ENCODE measurements at places on chromosomes 16 and 17. TPM values are rescaled to one million over a fixed set of nuclear protein-coding genes. Genes with fewer than 3 reads are reported as not detected.

DNA sequence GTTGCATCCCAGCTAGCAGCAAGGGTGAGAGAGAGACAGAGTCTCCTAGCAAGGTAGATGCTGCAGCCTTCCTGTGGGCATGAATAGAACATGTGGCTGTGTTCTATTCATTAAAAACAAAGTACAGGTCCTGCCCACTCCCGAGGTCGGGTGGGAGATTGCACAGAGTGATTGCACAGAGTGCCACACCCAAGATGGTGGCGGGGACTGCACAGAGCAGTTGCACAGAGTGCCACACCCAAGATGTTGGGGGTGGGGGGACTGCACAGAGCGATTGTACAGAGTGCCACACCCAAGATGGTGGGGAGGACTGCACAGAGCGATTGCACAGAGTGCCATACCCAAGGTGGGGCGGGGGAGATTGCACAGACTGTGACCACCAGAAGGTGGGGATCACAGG is 410.8 kb upstream of the EEF2KMT start:
- no peak for DNase-seq

GRCh38 chr17:16442594-16443510 is 27.5 kb downstream of the TRPV2 start:
- no peak for DNase-seq

GRCh38 chr16:80962879-80963278 is 43.8 kb downstream of the CMC2 start:
- no peak for DNase-seq

DNA sequence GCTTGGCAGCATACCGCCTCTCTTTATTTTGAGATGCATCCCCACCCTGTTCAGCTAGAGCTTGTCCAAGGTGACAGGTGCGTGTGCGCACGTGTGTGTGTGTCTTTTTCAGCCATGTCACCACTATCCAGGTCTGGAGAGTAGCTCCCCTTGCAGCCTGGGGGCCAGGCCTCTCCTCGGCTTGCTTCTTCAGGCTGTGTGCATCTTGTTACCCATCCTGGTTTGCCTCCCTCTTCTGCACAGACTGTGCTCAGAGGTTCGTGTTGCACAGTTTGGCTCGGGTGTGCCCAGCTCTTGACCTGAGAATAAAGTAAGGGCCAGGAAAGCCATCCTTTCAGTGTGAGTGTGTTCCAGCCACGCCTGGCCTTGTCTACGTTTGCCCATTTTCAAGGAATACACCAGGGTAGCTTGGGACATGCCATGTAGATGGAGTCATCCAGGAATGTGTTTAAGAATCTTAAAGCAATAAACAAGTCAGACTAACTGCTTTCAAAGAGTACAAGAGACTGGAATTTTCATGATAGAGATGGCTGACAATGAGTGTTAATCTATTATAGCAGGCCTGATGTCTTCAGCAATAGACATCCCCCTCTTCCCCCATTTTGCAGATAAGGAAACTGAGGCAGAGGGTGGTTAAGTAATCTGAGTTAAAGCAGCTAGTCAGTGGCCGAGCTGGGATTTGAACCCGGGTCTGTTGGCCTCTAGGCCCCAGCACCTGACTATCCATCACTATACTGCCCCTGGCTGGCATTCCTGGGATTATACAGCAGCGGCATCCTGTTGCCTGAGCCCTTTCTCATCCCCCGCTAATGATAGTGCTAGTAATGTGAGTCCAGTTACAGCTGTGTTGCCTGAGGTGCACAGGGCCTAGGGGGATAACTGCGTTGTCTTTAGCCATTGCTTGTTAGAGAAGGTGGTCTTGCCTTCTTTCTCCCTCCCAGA is 77.9 kb downstream of the KSR1 start:
- DNase-seq = no peak

DNA sequence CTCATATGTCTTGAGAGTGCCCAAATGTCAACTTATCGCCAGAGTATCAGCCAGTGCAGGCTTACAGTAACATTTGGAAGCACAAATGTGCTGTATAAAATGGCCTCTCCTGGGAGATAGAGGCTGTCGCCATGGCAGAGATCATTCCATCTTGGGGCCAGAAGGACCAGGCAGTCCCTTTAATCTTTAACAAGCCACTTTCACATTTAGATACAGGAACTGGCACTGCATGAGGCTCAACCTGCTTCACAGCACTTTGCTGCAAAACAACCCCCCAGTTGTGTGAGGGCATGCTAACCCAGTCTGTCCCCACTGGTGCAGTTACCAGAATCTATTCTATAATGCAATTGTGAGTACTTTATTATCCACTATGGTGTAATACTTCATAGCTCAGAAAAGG is 4.7 kb upstream of the RFFL start:
- DNase-seq = no peak

GRCh38 chr16:81917375-81917774 is 93.9 kb downstream of the SDR42E1 start:
- DNase-seq = no peak

DNA sequence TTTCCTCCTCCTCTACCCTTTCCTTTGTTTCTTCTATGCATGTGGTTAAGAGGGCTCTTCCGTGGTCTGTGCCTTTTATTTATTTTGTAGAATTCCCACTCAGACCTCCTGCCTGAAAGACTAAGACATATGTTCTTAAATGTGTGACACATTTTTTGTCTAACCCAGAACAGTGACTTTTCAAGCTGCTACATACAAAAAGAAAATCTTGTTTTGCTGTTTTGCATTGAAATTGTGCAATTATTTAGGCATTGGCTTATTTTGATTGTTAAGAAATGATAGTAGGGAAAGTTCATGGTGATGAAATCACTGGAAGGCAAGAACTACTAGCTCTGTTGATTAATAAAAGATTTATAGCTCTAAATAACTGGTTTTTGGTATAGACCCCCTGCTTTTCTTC is 76.8 kb downstream of the TUBD1 start:
- DNase-seq = no peak

DNA sequence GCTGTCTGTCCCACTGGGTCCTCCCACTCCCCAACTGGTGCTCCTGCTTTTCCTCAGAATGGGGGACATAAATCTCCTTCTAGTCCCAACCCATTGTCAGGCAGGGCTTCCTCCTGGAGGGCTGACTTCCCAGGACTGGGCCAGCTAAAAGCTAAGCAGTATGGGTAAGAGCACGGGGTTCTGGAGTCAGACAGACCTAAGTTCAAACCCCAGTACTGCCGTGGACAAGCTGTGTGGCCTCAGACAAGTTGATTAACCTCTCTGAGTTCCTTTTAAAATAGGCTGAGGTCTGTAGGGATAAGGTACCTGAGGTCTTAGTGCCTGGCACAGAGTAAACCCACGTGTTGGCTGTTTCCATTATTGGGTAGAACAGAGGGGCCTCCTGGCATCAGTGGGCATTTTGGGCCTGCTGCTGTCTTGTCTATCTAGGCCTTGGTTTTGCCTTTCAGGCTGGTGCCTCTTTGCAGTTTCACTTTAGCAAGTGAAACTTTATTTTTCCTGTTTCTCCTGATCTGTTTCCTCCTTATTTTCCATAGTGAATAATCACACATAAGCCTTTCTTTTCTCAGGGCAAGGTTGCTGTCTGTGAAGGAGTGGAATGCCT is 114.6 kb downstream of the PRKCB start:
- DNase-seq = no peak

GRCh38 chr16:72896485-72897118 is 151.3 kb downstream of the ZFHX3 start:
- DNase-seq = no peak

- no peak for DNase-seq
Observed at GRCh38 chr16:27248036-27248435, 20.5 kb downstream of the NSMCE1 start.

Gene SMIM36
- not detected for total RNA-seq

Gene NOB1
- total RNA-seq = 60.6 TPM

Gene DCUN1D3
- total RNA-seq = 17.4 TPM

Gene RILP
- total RNA-seq = 22.5 TPM

All from ureter (tissue), 1 donor.